ENCODE measurements at places on chromosomes 1 and 21.

- DNase-seq: no peak
Measured at GRCh38 chr1:115466433-115466832, 128.4 kb upstream of the NGF start.

- no peak for DNase-seq
Measured at GRCh38 chr1:186760446-186760845, 68.3 kb upstream of the PLA2G4A start.

GRCh38 chr1:190168893-190169280 lies 308.8 kb downstream of the BRINP3 start:
- DNase-seq: no peak

DNA sequence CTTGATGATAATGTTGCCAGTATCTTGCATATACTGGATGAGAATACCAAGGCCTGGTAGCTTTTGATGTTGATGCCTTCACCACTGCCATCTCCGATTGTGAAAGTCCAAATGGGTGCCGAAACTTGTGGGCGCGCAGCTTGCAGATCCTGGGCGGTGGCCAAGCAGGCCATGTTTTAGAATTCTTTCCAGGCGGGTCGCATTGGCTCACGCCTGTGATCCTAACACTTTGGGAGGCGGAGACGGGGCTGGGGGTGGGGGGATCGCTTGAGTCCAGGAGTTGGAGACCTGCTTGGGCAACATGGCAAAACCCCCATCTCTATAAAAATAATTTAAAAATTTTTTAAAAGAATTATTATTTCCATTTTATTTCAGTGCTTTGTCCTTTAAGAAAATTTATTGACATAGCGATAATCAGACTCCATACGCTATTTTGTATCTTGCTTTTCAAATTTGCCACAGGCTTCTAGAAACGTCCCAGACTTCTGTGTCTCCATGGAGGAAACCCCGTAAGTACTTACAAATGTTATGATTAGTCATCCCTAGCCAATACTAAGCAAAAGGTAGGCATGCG lies 592 bp upstream of the ZNF326 start:
- DNase-seq: no peak

- no peak for DNase-seq
Measured at GRCh38 chr1:26003262-26003661, 5.4 kb upstream of the PAFAH2 start.
